Right lung (tissue), 10 donors: ENCODE measurements at places on chromosomes 2 and 18.

GRCh38 chr2:2098458-2099167, 232.5 kb downstream of the MYT1L start:
- DNase-seq = no peak

DNA sequence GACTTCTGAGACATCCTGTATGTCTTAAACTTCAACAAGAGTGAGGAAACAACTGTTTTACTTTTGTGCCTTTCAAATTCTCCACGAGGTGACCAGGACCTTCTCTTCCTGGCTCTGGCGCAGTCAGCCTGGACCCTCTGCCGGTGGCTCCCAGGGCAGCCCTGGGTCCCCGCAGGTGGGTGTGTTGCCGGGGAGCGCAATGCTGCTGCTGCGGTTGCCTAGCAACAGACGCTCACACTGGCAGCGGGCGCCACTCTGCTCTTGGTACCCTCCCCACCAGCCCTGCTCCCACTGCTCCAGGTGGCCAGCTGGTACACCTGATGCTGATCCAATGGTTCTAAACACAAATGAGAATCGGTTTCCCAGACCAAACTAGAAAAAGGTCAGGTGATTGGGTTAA, 58.7 kb downstream of the GNAL start:
- no peak for DNase-seq

- DNase-seq = no peak
Measured at GRCh38 chr2:53498210-53498609, 269.4 kb upstream of the CHAC2 start.

- DNase-seq = no peak
Measured at GRCh38 chr2:53317861-53318260, 449.7 kb upstream of the CHAC2 start.

DNA sequence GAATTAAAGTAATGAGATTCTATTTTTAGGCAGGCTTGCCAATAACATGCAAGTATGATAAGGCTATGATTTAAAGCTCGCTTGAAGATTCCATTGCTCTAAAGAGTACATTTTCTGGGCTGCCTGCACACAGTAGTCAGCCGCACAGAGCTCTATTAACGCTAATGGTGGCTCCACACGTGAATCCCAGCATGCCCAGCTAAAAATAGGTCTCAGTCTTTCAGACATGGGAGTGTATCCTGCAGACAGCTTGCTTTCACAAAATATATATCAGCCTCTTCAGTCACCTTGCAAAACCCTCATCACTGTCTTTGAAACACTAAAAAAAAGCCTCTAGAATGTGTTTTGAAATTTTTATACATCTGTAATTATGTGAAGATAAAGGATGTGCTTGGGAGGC, 418.1 kb downstream of the MTX2 start:
- DNase-seq = no peak

GRCh38 chr2:64139956-64140355, 4.3 kb downstream of the PELI1 start:
- no peak for DNase-seq

GRCh38 chr2:68411397-68412126, 46.5 kb downstream of the PLEK start:
- DNase-seq = no peak

DNA sequence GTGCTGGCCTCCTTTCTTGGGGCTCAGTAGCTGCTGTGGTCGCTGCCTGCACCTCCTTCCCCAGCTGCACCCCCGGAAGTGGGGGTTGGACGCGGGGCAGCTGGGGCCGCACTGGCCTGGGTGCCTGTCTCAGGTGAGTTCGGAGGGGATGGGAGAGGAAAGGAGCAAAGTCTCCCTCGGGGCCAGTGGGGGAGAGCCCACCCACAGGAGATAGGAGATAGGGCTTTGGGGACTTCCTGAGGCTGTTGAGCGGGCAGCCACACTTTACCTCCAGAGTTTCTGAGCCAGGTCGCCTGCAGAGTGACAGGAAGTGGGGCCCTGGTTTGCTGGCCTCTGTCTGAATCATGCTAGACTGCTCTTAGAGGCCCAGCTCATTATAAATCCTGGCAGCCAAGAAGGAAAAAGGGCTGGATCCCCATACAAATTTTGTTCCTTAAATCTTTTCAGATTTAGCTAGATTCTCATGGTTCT, 8.1 kb downstream of the MBP start:
- no peak for DNase-seq

- no peak for DNase-seq
Measured at GRCh38 chr2:156702541-156702940, 266.4 kb downstream of the GPD2 start.

DNA sequence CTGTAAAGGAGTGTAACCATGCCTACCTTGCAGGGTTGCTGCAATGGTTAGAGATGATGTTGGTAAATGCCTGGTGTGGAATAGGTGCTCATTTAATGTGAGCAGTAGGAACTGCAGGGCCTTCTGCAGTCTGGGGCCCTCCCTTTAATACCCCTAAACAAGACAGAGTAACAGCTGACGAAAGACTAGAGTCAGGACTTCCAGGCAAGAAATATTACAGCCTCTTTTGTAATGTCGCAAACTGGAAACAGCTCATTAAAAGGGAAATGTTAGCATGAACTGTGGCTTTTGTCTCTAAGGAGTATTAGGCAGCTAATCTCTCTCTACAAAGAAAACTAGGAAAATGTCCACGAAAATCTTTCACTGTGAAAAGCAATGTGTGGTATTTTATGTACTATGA, 26.0 kb downstream of the MARCO start:
- no peak for DNase-seq

DNA sequence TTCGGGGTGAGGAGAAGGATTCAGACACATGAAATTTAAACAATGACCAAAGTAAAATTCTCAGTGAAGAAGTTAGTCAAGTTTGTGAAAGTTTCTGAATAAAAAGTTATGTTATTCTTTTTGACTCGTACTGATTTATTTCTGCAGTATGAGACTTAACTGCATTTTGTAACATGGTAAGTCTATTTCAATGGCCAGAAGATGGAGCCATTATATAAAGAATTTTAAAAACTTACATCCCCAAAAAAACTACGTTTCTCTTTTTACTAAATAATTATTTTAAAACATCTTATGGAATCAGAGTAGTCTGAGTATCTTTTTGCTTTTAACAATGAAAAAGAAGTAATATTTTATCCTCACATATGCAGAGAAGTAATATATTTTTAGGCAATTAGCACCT, 51.4 kb upstream of the SCN1A start:
- DNase-seq = no peak

DNA sequence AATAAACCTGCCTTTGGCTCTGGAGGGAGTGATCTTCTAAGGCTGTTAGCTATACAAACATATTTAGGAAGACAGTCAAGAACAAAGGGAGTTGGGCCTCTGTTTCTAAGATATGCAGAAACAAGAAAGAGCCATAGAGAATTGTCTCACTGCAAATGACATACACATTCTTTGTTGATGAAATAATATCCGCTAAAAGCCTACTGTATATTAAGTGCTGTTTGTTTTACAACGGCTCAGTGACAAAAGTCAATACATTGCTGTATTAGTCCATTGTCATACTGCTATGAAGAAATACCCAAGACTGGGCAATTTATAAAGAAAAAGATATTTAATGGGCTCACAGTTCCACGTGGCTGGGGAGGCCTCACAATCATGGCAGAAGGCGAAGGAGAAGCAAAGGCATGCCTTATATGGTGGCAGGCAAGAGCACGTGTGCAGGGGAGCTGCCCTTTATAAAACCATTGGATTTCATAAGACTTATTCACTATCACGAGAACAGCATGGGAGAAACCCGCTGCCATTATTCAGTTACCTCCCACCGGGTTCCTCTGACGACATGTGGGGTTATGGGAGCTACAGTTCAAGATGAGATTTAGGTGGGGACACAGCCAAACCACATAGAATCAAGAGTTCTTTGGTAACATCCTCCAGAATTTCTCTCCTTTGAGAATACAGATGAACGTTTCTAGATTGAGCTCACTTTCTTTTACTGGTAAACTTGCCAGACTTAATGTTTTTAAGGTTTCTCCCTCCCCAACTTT, 157.8 kb downstream of the PIK3C3 start:
- DNase-seq = no peak

DNA sequence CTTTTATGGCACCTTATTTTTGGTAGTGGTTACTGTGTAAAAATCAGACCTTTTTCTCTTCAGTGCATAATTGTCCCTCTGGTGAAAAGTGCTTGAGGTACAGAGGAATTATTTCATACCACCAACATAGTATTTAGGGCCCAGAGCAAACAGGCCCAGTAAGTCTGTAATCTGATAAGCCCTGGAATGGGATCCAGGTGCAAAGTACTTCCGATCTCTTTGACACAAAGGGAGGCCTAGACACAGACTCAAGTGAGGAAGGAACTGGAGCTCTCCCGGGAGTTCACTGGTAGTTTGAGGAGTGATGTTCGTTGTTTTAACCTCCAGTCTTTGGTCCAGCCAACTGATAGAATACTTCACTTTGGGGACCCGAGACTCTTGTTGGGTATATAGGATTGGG, 57.4 kb downstream of the RAB31 start:
- no peak for DNase-seq

GRCh38 chr2:149816756-149817551, 229.4 kb upstream of the MMADHC start:
- no peak for DNase-seq

- DNase-seq = no peak
Measured at GRCh38 chr2:54632733-54633692, 90.4 kb upstream of the EML6 start.

GRCh38 chr2:6854416-6854815, 11.3 kb downstream of the CMPK2 start:
- no peak for DNase-seq

DNA sequence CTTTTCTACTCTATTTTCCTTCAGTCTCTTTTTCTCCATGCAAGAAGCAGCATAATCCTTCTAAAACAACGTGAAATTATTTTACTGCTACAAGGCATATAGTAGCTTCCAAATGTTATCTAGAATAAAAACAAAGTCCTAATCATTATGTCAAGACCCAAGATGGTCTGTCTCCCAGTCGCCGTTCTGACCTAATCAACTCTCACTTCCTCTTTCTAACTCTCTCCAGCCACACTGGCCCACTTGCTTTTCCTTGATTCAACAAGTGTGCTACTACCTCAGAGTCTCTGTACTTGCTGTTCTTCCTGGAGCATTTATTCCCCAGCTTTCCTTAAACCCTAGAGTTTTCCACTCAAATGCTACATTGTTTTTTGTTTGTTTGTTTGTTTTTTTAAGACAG, 1491.2 kb downstream of the LRP1B start:
- peak; percentile 26 for DNase-seq

GRCh38 chr2:60717691-60718090, 38.4 kb upstream of the PAPOLG start:
- no peak for DNase-seq
